Peyer's patch (tissue), 4 donors: ENCODE measurements at places on chromosomes 11 and 22.

DNA sequence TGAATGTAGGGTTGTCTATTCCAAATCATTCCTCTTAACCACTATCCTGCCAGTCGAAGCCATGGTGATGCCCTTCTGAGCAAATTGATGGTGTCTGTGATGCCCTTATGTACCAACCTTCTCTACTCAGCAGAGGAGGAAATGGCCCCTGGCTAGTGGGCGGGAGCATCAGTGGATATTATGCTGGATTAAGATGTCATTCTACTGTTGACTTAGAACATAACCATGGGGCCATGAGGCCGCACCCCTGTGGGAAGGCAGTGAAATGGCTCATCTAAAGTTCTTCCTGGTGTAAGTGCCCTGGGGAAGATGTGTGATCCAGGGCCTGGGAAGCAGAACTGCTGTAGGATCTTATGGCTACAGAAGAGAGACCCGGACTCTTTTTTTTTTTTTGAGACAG lies 20.7 kb upstream of the P2RY2 start:
- peak; percentile 80 for DNase-seq

GRCh38 chr11:107631931-107632330 lies 41.0 kb downstream of the ELMOD1 start:
- no peak for DNase-seq

GRCh38 chr11:134604886-134605285 lies 192.8 kb upstream of the B3GAT1 start:
- DNase-seq: no peak

GRCh38 chr22:36008565-36008964 lies 20.1 kb downstream of the RBFOX2 start:
- DNase-seq: no peak

DNA sequence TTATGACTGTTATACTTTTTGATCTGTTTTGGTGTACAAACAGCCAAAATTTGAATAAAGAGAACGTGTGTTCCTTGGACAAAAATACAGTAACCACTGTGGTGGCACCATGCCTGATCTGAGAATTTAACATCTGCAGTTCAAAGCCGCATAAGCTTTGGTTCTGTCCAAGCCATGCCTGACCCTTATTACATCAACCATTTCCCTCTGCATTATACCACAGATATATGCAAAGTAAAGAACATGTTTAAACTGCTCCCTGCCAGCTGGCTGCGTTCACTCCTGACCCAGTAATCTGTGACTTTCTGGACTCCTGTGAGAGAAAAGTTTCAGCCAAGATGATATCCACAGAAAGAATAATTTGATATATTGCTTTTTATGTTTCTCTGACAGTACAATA lies 890.5 kb upstream of the ANO3 start:
- no peak for DNase-seq

- no peak for DNase-seq
These were observed 17.5 kb downstream of the KCNJ5 start for GRCh38 chr11:128908391-128909246.
